ENCODE measurements at places on chromosomes 16 and 17. TPM values are rescaled to one million over a fixed set of nuclear protein-coding genes. Genes with fewer than 3 reads are reported as not detected.

DNA sequence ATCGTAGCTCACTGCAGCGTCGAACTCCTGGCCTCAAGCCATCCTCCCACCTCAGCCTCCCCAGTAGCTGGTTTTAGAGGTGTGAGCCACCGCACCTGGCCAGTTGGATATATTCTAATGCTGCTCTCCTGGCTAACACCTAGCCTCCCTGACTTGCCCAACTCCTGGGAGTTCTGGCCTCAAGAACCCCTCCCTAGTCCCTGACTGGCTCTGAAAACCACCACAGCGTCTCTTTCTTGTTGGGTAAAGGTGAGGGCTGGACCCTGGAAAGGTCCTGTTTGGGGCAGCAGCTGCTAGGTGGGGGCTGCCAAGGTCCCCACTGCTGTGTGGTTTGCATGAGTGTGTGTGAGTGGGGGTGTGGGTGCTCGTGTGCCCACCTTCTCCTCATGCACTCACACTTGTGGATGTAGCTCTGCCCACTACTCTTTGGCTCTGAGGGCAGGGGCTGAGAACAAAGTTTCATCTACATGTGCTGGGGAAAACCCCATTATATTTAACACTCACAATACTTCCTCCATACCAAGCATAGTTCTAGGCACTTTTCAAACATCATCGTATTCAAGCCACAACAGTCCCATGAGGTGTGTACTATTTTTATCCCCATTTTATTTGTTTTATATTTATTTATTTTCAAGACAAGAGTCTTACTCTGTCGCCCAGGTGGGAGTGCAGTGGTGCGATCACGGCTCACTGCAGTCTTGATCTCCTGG lies 7.1 kb upstream of the SPNS3 start:
- no peak overlapping the region for H3K4me3 ChIP-seq
- H3K4me1 ChIP-seq, result no peaks in the 10 kb centered on the region
- H3K27ac ChIP-seq, result no peak overlapping the region
- peaks cover 4% of the 10 kb centered on the region for H3K27me3 ChIP-seq

DNA sequence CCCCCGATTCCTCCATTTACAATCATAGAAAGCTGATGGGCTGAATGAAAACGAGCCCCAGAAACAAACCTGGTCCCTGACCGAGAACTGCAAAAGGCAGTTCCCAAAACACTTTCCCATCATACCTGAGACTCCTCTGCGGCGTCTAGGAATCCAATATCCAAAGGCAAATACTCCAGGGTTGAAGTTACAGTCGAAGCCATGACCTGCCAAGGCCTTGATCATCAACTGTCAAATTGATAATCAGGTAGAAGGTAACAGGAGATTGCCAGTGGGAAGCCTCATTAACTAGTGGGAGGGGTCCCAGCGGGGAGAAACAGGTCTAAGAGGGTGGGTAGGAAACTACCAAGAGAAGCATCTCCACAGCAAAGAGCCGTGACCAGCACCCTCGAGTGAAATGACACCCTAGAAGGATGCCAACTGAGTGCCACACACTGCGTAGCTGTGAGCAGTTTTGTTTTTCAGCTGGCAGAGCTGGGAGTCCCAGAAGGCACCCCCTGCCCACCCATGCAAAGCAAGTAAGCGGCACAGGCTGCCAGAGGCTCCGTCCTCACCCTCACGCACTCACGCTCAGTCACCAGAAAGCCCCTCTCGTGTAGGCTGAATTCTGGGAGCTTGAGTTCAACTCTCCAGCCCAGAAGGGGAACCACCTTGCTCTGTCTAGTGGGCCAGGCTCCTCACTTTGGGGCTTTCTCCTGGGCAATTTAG lies 146.1 kb downstream of the GAS7 start:
- no peaks in the 10 kb centered on the region for H3K36me3 ChIP-seq
- H3K27me3 ChIP-seq, result no peaks in the 10 kb centered on the region
- no peaks in the 10 kb centered on the region for H3K4me1 ChIP-seq
- H3K27ac ChIP-seq, result no peak overlapping the region
- H3K4me3 ChIP-seq, result no peak overlapping the region

DNA sequence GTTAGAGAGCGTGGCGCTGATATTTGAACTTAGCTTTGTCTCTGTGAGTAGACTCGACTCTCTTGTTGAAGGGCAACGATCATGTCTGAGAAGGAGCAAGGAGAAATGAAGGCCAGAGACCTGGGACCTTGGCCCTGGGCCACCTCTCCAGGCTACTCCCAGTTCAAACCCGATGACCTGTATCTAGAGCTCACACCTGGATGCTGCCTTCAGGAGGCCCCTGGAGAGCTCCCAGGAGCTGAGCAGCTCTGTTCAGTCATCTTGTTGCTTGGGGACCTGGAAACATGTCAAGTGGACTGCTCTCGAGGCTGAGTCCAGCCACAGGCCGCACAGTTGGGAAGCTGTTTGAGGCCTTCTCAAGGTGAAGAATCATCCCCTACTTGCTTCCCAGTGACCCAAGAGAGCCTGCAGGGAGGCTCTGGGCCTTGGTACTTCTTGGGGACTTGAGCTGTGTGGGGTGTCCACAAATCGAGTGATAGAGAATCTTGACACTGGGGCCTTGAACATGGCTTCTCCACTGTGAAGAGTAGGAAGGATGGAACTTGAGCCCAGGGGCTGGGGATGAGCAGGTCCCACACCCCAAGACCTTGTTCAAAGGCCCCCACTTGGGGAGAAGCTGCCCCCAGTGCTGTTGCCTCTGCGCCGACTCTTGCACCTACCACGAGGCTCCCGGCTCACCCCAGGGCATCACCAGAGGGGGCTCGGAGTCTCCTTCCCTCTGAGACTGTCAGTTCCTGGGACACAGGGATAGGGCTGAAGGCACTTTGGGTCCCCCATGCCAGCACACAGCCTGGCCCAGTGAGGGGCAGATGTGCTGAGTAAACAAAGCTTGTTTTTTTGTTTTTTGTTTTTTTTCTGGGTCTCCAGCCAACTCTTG lies 112.1 kb downstream of the IRX5 start:
- no peak overlapping the region for H3K4me3 ChIP-seq
- no peaks in the 10 kb centered on the region for H3K36me3 ChIP-seq
- H3K4me1 ChIP-seq, result no peaks in the 10 kb centered on the region
- H3K27me3 ChIP-seq, result peaks cover 1% of the 10 kb centered on the region
- no peak for DNase-seq

GRCh38 chr16:82633964-82634600 lies 7.3 kb downstream of the CDH13 start:
- DNase-seq, result no peak
- peaks cover 21% of the 10 kb centered on the region for H3K4me1 ChIP-seq
- H3K27me3 ChIP-seq, result peaks cover 26% of the 10 kb centered on the region
- H3K36me3 ChIP-seq, result no peaks in the 10 kb centered on the region
- no peak overlapping the region for H3K4me3 ChIP-seq

DNA sequence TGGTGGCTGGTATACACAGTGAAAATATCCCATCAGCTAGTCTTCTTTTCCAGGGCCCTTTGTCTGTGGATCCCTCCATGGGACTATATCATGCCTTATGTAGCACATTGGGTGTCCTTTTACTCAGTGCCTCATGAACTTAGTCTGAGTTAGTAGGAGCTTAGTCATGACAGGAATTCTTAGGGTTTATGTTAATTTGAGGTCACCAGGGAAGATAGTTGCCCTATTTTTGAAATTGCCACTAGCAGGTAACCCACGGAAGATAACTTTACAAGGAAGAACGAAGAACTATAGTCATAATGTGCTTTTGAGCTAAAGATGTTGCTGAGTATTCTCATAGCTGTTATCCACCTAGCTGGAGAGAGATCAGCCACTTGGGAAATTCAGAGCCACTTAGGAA lies 14.8 kb upstream of the PLK1 start:
- H3K27me3 ChIP-seq, result no peaks in the 10 kb centered on the region
- H3K36me3 ChIP-seq, result peaks cover 90% of the 10 kb centered on the region
- H3K4me1 ChIP-seq, result peaks cover 31% of the 10 kb centered on the region
- H3K4me3 ChIP-seq, result no peak overlapping the region
- DNase-seq, result no peak

GRCh38 chr16:1494711-1495110 lies 1.6 kb downstream of the TELO2 start:
- H3K27ac ChIP-seq, result no peak overlapping the region
- peaks cover 8% of the 10 kb centered on the region for H3K4me1 ChIP-seq
- no peaks in the 10 kb centered on the region for H3K27me3 ChIP-seq
- peaks cover 11% of the 10 kb centered on the region for H3K36me3 ChIP-seq

DNA sequence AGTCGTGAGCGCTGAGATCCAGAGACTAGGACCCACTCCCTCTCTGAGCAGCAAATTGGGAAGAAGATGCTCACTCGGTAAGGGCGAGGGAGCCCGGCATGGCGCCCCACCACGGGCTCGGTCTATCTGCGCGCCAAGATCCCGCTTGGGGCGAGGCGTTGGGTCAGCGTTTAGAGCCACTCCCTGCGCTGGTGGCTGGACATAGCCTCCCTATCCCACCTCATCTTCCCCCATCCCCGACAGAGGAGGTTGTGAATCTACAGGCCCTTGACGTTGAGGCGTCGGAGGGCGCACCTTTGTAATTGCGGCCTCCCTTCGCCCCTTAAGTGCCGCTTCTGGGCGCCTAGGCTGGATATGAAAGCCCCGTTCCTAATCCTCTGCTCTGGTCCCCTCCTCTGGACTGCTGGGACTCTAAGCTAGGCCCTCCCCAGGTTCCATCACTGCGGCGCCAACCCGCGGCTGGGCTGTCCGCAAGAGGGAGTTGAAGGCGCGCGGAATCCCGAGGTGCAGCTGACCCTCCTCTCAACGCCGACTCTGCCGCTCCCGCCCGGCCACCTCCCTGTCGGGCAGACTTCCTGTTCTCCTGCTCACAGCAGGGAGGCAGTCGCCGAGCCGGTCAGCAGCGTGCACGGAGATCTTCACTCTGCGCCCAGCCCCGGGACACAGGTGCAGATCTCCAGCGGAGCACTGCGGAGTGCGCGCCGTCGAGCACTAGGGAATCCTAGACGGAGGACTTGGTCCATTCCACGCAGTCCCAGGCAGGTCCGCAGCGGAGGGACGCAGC lies 16.1 kb upstream of the HOXB9 start:
- H3K27ac ChIP-seq, result no peak overlapping the region
- peaks cover 90% of the 10 kb centered on the region for H3K27me3 ChIP-seq
- peaks cover 13% of the 10 kb centered on the region for H3K4me1 ChIP-seq
- peaks cover 2% of the 10 kb centered on the region for H3K36me3 ChIP-seq
- no peak overlapping the region for H3K4me3 ChIP-seq

- peak overlapping the region; percentile 96 for H3K4me3 ChIP-seq
- no peak for DNase-seq
- H3K4me1 ChIP-seq, result peaks cover 47% of the 10 kb centered on the region
- peak overlapping the region; percentile 82 for H3K27ac ChIP-seq
Measured at GRCh38 chr17:17043461-17044271, 1.4 kb downstream of the MPRIP start.

GRCh38 chr16:55308973-55309372 lies 15.0 kb upstream of the IRX6 start:
- H3K27ac ChIP-seq, result no peak overlapping the region
- no peak for DNase-seq

DNA sequence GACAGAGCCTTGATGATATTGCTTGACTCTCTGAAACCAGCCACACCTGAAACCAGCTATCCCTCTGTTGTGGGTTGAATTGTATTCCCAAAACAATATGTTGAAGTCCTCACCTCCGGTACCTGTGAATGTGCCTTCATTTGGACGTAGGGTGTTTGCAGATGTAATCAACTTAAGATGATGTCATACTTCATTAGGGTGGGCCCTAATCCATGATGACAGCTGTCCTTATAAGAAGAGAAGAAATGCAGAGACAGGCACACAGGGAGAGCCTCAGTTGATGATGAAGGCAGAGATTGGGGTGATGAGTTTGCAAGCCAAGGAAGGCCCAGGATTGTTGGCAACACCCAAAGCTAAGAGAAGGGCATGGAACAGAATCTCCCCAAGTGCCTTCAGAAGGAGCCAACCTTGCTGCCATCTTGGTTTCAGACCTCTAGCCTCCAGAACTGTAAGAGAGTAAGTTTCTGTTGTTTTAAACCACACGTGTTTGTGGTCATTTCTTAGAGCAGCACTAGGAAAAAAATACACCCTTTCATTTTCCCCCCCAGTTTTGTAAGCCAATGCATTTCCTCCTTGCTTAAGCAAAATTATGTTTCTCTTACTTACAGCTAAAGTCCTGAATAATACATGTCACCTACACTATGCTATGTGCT lies 29.4 kb upstream of the MYH10 start:
- DNase-seq, result no peak
- H3K4me3 ChIP-seq, result no peak overlapping the region
- H3K4me1 ChIP-seq, result no peaks in the 10 kb centered on the region
- H3K27ac ChIP-seq, result no peak overlapping the region

DNA sequence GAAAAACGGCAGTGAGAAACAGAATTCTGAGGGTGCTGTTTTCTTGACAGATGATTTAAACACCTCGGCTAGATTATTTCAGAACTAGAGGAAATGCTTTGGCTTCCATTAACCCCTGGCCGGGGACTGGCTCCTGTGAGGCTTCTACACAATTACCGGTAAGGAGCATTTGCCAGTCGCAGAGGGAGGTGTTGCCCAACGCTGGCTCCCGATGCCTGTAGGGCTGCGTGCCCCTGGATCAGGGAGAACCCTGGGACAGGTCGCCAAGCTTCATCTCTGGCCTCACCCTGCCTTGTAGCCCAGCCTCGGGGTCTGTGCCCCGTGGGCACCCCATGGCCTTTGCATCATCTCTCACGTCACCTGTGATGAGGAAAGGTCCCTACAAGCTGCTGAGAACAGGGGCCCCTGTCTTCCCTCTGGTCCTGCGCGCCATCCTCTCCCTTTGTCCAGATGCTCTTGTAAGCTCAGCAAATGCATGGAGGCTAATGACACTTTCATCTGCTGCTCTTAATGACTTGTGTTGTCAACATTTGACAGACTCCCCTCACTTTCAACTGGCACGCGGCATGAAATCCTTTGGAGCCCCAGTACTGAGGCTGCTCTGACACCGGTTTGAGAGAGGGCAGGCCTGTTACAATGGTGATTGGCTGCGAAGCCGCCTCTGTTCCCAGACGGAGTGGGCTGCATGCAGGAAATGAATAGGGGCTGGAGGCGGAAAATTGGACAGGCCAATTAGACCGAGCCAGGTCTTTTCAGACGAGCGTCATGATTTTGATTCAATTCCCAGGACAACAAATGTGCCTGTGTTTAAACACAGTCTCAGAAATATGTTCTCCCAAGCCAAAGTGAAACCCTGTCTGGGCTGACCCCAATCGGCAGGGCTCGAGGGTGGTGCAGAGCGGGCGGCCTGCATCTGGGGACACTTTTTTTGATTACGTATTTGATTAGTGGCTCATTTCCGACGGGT lies 85.5 kb upstream of the DOC2B start:
- no peaks in the 10 kb centered on the region for H3K36me3 ChIP-seq
- H3K27ac ChIP-seq, result no peak overlapping the region
- H3K27me3 ChIP-seq, result peaks cover 7% of the 10 kb centered on the region
- no peaks in the 10 kb centered on the region for H3K4me1 ChIP-seq

GRCh38 chr16:54489225-54490111 lies 202.9 kb upstream of the IRX3 start:
- no peak overlapping the region for H3K27ac ChIP-seq
- no peaks in the 10 kb centered on the region for H3K36me3 ChIP-seq
- no peaks in the 10 kb centered on the region for H3K27me3 ChIP-seq
- no peaks in the 10 kb centered on the region for H3K4me1 ChIP-seq
- no peak for DNase-seq

The SNF8 gene
- total RNA-seq, result 163 TPM

The AGRP gene
- total RNA-seq, result not detected

The AOC3 gene
- total RNA-seq, result 3.7 TPM

All from activated T-helper 1 cell treated with anti-CD3 and anti-CD28 coated beads, Interleukin-12 subunit alpha, Interleukin-12 subunit beta, Interleukin-2, Interleukin-4 antibody, amounts not matched to agents 30 ng/mL and 10 ng/mL and 1 ng/mL, durations not matched to agents 14 hours and 24 hours and 36 hours (primary cell).